Urinary bladder (tissue), 4 donors: ENCODE measurements at places on chromosomes 1 and 21.

GRCh38 chr1:110722807-110723206, 48.1 kb upstream of the KCNA3 start:
- no peak for DNase-seq

DNA sequence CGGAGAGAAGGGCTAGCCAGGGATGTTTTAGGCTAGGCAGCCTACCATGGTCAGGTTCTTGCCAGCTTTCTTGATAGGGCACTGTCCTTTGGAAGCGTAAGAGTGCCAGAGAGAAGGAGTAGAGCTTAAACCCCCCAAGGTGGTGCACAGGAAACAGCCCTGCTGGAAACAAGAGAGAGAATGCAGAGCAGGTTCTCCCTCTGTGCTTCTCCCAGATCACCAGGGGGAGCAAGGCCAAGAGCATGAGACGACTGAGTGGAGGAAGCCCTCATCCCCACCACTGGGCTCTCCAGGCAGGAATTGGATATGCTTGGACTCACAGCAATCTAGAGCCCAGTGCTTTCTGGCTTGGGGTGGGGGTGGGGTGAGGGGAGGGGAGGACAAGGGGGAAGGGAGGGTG, 49.8 kb downstream of the ATP2B4 start:
- DNase-seq = no peak

DNA sequence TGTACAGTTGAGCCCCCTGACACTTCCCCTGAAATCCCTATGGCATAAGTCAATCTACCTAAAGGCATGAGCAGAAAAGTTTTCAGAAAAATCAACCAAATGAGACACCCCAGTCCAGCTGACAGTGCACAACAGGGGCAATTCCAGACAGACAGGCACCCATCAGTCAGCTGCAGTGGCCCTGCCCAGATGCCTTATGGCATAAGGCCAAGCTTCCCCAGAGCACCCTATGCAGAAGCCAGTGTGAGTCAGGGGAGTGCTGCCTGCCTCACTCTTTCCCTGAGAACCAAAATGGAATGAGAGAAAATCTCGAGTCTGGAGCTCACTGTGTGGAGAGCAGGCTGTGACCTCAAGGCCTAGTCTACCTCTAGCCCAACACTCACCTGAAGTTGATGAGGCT, 38.1 kb downstream of the MRAP start:
- DNase-seq = no peak

- DNase-seq = no peak
These were observed 129.3 kb upstream of the PLPPR5 start for GRCh38 chr1:99133756-99134500.

- DNase-seq = no peak
These were observed 140.9 kb downstream of the OMA1 start for GRCh38 chr1:58405660-58406059.

- DNase-seq = peak; percentile 14
These were observed 410.6 kb upstream of the NR5A2 start for GRCh38 chr1:199616947-199617346.

DNA sequence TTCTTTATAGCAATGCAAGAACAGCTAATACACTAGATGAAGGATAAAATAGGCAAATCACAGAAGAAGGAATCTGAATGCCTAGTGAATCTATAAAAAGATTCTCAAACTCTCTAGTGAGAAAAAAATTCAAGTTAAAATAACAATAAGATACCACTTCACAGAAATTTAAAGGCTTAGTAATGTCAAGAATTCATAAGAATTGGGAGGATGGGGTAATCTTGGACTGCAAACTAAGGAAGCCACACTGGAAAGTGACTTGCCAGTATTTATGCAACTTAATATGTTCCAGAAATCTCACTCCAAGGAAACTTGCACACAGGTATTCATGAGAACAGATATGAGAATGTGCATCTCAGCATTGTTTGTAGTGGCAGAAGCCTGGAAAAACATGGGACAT, 38.9 kb upstream of the PRRC2C start:
- no peak for DNase-seq

GRCh38 chr1:23101101-23101827, 67.4 kb downstream of the LUZP1 start:
- DNase-seq = no peak

- no peak for DNase-seq
These were observed 615.4 kb downstream of the KIF26B start for GRCh38 chr1:245770156-245770555.

DNA sequence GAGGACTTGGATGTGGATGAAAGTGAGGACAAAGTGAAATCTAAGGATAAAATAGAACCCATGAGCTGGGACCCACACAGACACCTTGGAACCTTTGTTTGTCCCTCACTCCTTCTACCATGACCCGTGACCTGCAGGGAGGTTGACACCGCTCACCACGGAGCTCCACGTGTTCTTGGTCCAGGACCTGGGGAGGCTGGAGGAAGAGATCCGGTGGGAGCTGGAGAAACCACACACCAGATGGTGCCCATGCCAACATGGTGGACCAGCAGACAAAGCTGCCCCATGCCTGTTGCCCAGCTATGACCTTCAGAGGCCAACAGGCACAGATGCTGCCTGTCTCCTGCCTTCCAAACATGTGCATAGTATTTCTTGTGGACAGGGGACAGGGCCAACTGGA, 721.9 kb downstream of the PTPRU start:
- DNase-seq = no peak

DNA sequence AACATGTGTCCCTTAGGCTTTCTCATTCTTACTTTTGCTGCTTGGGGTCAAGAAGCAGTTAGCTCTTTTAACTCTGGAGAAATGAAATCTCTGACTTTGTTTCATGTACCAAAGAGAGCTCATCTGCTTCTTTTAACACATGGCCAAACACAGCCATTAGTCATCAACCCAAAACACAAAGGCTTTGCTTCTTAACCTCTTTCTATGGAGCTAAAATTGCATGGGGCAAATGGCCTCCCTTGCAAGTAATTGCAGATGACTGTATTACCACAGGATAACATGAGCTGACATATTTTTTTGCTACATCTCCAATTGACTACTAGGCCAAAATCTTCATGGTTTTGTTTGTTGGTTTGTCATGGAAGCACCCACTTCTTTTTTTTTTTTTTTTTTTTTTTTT, 300.9 kb downstream of the BRINP3 start:
- no peak for DNase-seq

DNA sequence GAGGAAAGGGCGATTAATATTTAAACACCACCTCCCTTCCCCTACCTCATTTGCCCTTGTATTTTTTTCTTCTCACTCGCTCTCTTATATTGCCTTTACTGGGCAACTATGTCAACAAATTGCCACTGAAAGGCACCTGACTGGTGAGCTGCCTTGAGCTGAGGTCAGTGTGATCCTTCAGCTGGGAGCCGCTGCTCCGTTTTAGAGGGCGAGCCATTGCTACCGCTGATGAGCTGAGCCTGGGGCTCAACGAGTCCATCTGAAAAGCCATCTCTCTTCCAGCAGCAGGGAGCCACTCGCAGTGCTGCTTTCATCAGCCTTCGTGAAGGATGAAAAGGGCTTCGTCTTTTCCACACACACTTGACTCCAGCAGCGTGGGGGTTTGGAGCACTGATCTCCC, 108.0 kb upstream of the KIF26B start:
- no peak for DNase-seq

DNA sequence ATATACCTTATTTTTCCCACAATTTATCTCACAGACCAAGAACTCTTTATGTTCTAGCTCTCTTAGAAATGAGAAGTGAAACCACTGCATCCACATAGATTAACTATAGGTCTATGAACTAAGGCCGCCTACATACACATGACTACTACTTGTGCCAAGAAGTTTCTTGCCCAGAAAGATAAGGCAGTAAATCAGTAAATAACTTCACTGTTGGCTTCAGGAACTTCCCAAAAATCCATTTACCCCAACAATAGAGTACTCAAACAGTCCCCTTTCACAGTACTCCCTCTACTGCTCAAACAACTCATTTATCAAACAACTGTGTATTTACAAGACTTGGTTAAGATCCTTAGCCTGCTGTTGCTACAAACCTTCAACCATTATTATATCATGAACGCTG, 96.5 kb downstream of the NME7 start:
- peak; percentile 5 for DNase-seq

- no peak for DNase-seq
These were observed 25.1 kb downstream of the SPSB1 start for GRCh38 chr1:9317591-9318417.

DNA sequence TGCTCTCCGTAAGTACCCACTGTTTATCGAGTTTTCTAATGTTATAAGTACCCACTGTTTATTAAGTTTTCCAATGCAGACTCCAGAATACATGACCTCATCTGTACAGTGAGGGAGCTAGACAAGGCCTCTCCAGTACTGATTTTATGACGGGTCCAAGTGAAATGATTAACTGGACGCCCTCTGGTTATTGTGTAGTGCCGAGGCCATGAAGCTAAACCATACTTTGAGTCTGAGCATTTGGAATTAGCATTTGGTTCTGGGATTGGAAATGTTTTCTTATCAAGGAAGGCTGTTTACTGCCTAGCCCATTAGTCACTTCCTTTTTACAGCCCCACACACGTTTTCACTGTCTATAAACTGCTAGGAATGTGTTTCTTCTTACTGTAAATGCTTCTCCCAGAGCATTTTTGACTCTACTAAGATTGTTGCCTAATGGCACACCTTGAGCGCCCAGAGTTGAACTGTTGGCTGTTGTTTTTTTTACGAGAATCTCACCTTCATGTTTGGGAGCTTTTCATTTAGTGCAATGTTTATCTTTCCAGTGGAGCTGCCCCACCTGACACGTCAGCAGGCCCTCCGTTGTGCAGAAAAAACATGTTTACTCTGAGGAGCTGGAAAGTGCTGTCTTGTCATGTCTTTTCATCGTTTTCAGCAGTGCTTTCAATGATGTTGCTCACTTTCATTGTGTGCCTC, 26.9 kb downstream of the SPATA46 start:
- peak; percentile 11 for DNase-seq

DNA sequence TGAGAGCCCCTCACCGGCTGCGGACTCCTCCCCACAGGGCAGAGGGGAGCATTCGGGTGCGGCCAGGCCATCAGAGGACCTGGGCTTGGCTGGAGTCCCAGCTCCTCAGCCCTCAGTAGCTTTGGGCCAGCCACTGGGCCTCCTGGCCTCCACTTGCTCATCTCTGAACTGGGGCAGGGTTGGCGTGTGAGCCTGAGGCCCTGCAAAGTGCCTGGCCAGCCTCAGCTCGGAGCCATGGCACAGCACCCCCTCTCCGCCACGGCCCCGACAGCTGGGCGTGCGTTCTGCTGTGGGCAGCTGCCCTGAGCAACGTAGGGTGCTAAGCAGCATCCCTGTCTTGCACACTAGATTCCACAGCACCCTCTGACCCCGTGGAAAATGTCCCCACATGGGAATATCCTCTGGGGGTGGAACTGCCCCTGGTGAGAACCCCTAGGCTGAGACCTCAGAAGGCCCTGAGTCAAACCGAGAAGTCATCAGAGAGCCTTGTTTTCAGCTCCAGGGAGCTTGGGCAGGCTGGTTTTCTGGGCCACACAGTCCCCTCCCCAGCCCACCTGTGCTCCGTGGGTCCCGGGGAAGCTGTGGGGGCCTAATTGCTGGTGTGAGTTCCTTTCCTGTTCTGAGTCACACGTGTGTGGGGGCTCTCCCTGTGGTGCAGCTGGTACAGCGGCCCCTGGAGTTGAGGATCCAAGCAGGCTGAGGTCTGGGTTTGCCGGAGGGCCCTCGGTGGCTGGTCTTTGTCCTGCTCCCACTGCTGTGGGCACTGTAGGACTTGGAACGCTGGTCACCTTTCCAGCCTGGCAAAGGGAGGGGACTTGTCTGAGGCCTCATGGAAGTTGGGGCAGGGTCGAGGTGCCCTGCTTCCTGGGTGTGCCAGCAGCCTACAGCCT, 24.5 kb downstream of the TP73 start:
- DNase-seq = no peak

DNA sequence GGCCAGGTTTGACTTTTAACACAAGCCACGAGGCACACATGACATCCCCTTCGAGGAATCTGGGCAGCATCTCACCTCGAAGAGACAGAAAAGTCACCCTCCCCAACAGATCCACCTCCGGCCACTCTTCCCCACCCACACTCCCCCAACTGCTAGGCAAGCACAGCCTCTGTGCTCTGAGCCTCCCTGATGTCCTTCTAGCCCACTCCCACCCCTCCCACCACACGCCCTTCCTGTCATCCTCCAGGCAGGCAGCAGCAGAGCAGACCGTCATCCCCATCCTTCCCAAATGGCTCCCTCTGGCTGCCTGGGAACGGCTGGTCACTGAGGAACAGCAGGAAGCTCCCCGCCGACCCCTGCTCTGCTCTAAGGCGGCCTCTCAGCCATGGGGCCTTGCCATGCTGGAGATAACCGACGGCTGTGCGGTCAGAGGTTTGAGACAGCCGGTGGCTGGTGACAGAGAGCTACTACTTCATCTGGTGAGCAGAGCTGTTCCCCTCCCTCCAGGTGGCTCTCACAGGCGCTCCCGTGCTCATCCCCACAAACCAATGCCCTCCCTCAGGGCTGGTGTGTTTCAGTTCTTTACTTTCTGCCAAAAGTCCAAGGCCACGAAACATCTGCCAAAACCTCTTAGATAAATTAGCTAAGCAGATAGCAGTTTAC, 25.6 kb downstream of the NPHP4 start:
- DNase-seq = no peak

GRCh38 chr1:4653796-4654725, at the start of gene AJAP1:
Gene AJAP1, plus strand, starts transcription at chr1:4654609. Its CDS starts 817 bp downstream, at chr1:4655426.
- DNase-seq = no peak

DNA sequence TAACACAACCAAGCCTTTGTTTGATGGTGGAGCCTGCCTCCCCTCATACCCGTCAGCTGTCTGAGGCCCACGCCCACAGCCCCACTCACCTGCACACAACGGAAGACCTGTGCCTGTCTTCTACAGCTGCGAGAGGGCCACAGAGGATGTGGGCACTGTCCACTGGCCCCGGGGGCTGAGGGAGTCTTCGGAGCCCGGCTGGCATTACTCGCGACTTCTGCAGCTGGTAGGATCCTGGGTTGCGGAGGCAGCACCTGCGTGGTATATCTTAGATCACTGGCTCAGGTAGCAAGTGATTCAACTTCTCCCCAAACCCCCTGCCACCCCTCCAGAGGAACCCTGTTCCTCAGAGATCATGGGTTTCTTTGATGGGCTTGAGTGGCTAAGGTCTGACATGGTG, 109.9 kb downstream of the EDEM3 start:
- DNase-seq = no peak

- no peak for DNase-seq
These were observed 8.9 kb downstream of the EPHA10 start for GRCh38 chr1:37755951-37756560.
